ENCODE measurements at places on chromosomes 6 and 20.

DNA sequence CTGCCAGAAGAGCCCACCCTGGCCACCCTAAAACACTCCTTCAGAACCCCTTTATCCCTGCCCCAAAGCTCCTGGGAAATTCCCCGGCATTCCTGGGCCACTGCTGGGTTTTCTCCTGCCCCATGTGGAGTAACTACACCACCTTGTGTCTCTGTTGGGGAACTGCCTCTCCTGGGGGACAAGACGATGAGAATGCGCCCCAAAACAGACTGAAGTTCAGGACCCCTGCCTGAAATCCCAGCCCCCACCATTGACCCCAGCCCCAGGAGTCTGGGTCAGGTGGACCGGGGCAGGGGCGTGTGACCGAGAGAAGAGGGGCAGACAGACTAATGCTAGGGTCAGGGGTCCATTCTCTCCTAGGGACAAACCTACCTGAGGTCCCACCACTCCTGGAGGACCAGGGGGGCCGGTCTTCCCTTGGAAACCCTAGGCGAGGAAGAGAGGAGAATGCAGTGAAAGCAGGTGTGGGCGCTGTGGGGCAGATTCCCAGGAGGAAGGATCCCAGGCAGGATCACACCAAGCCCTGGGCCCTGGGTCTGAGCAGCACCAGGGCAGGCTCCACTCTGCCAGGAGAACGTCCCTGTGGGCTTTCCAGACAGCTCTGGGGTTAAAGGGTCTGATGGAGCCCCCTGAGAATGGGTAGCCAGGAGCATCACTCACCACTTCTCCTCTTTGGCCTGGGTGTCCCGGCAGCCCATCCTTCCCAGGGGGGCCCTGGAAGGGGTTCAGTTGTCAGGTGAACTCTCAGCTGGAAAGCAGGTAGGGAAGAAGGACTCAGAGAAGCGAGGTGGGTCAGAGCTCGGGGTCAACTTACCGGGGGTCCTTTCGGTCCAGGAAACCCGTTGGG lies 19.4 kb downstream of the COL11A2 start:
- DNase-seq: peak; percentile 65

- no peak for DNase-seq
Measured at GRCh38 chr6:12621754-12622153, 94.8 kb upstream of the PHACTR1 start.

DNA sequence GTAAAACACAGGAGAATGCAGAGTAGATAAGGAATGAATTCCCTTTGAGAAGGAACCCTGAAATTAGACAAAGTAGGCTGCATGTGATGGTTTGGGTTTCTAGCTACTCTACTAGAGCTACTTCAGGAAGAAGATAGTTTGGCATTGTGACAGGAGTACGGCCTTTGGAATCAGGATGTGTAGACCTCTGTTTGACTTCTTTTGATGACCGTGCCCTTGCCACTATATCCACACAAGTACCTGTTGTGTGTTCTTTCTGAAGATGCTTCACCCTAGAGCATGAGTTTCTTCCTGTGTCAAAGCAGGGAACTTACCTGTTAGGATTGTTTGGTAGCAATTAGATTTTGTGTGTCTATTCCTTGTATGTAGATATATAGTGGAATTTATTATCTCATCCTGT lies 41.7 kb downstream of the CD2AP start:
- DNase-seq: no peak

GRCh38 chr20:16147216-16147615 lies 426.0 kb downstream of the KIF16B start:
- DNase-seq: no peak

DNA sequence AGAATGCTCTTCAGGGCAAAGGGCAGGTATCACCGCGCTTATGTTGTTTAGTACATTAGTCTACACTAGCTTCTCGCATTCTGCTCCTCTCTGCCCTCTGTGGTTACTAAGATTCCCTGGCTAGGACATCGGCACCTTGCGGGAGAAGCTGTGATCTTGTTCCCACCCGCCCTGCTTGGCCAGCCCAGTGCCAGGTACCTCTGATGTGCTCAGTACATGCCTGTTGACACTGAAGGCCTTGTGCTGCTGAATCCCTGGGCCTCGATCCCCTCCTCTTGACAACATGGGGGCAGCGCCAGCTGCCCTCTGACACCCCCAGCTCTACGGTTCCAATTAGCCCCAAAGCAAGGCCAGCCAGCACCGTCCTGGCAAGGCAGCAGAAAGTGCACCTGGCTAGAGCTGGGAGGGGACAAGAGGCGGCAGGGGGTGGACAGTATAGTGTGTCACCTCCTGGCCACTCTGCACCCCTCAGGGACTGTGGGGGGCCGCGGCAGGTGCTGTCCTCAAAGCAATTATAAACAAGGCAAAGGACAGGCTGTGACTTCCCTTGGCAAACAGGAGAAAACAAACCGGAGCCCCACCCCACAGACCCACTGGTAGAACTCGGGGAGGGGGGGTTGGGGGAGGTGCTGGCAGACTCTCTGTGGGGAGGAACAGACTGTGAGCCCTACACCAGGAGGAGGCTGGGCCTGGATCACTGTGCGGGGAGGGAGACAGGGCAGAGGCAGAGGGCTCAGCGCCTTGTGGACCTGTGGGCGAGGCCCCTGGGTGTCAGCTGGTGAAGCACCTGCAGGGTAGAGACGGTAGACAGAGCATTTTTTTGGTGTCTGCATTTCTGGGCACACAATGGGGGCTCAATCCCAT lies 7.1 kb downstream of the TFEB start:
- no peak for DNase-seq

DNA sequence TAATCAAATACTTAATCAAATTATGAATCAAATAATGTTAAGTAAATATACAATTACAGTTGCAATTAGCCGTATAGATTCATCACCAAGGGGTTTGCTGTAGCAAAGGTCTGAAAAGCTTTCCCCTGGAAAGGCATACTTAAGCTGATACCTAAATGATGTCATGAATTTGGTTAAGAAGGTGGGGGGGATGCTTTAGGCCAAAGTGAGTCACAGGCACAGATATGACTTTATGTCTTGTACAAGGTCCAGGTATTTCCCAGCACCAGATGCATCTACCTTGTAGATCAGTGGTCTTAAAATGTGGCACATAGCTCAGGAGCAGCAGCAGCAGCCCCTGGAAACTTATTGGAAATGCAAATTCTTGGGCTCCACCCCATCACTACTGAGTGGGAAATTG lies 557.3 kb upstream of the CDH4 start:
- no peak for DNase-seq

DNA sequence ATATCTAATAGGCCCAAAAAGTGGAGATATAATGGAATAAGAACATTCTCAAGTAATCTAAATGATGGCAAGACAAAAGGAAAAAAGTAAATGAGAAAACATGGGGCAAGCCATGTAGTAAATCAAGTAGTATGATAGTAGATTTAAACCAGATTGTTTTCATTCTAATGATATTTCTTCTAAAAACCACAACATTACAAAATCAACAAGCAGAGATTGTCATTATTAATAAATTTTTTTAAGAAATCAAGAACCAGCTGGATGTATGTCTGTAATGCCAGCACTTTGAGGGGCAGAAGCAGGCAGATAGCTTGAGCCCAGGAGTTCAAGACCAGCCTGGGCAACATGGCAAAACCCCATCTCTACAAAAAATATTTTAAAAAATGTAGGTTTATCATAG lies 155.0 kb downstream of the RNGTT start:
- no peak for DNase-seq

DNA sequence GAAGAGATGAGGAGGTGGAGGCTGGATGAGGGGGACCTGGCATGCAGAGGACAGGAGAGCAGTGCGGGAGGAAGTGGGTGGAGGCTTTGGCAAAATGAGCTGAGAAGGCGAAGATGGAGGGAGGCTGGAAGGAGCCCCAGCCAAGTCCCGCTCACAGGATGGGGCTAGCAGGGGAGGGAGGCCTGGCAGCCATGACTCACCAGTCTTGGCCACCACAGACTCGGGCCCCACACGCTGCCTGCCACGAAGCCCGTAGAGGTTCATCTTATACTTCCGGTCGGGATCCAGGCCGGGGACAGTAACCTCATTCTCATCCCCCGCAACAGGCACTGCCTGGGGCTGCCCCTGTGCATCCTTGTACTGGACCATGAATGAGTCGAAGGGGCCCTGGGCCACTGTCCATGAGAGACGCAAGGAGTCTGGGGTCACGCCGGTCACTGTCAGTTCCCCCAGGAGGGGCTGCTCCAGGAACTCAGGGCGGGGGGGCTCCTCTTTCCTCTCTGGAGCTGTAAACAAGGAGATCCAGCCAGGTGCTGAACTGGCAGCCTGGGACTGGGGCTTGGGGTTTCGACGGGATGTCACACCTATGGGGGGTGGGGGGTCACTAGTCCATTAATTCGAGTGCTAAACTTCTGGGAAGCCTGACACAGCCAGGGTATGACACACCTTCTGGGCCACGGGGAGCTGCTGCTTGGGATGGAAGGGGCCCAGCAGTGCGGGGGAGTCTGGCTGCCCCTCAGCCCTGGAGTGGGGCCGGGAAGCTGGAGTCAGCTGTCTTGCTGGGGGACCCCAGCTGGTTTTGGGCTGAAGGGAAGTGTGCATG lies 27.8 kb downstream of the TNXB start:
- DNase-seq: no peak

DNA sequence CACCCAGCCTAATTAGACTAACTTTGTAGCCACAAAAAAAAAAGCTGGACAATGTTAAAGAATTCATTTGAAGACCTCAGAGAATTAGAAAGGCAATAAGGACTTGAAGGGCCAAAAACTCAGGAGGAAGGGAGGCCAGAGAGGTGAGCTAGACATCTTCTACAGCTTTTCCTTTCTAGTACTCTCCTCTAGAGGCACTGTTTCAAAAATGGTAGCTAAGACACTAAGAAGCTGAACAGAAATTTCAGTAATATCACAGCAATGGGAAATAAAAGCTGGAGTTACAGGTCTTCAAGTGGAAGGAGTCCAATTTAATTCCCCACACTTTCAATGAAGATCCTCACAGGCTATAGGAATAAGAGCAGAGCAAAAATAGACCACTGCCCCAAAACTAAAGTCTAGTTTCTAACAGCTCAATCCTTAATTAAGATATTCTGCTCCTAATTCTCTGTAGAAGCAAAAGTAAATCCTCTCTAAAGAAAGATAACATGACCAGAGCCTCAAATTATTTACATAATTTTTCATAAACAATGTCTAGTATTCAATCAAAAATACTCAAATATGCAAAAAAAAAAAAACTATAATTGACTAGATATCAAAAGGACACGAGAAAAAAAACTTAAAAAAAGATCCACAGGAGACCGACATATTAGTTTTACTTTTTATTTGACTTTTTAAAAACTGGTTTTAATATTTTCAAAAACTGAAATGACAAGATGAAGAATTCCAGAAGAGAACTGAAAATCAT lies 63.7 kb downstream of the RNGTT start:
- no peak for DNase-seq

DNA sequence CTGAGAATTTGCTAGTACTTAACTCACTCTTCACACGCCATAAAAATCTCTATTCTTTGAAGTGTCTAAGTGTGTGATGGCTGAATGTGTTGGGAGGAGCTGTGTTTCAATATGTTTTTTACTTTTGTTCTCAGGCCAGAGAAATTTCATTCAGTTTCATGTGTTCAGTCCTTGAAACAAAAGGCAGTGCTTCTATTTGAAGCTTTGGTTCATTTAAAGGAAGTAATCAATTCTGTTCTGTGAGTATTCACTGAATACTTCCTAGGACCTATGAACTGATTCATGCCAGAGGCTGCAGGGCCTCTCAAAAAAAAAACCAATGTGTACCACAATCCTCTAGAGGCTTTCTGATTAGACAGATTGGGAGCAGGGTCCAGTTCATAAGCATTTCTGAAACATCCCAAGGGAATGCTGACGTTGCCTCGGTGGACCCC lies 12.4 kb upstream of the F13A1 start:
- DNase-seq: no peak

DNA sequence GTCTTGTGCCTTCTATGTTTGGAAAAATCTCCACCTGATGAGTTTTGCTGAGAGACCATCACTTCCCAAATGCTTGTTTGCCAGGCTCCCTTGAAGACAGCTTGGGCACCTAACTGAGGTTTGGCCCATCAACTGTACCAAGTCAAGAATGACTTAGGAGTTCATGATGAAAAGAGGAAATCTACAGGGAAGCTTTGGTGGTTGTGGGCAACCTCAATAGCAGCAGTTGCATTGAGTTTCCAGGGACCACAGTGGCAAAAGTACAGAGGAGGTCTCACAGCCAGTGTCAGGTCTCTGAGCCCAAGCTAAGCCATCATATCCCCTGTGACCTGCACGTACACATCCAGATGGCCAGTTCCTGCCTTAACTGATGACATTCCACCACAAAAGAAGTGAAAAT lies 49.7 kb upstream of the PHACTR1 start:
- DNase-seq: no peak

DNA sequence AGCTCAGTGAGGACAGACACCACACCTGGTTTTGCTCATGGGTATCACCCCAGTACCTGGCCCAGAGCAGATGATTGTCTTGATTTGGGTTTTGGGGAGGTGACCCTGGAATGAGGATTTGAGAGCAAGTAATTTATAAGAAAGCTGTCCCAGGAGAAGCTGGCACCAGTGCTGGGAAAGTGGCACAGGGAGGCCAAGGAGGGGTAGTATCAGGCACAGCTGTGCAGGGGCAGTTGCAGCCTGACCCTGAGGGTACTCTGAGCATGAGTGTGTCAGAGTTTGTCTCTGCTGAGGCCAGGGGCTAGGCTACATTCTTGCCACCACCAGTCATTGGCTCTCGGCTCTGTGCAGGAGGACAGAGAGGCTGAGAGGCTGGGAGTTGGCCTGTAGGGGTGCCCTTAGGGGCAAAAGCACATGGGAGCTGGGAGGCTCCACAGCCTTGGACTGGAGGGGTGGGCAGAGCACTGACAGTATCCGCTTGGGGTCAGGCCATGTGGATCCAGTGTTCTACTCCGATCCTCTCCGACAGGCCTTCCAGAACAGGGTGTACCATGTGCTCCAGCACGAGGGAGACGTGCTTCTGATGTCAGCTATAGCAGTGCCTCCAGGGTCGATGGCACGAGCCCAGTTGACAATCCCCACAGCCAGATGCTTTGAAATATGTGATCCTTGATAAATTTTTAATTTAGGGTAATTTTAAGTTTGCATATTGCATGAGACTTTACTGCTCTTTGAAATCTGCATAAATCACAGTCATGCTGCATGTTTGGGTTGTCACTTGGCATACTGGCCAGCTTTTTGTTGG lies 121.3 kb downstream of the PHACTR3 start:
- no peak for DNase-seq

DNA sequence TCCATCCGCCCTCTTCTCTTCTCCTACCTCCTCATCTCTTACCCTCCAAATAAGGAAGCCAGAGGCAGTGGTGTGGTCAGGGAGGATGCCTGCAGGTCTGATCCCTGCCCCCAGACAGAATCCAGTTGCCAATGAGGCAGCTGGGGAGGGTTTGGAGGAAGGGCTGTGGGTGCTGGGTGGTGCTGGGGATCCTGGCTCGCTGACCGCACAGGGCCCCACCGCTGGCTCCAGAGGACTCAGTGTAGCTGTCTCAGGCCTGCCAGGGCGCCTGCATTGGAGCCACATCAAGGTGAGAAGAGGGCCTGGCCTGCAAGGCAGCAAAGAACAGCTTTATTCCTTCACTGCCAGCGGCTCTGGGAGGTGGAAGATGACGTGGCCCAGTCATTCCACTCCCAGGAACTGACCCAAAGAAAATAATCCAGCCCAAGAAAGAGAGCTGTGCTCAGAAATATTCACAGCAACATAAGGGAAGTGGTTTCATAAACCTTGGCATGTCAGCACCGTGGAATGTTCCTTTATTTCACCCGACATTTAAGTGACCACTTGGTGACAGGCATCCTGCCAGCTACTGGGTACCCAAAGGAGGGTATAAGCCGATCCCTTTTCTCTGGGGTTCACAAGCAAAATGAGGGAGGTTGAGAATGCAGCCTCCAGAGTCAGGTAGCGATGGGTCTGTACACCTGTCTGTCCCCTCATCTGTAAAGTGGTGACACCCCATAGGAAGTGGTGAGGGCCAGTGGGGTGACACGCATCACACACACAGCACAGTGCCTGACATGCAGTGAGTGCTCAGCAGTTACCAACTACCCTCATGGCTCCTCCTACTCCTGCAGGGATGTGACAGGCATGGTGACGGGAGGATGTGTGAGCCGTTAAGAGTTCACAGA lies 125.1 kb downstream of the SNX5 start:
- DNase-seq: no peak
